CD4-positive, alpha-beta memory T cell (primary cell): ENCODE measurements at places on chromosomes 4 and X.

DNA sequence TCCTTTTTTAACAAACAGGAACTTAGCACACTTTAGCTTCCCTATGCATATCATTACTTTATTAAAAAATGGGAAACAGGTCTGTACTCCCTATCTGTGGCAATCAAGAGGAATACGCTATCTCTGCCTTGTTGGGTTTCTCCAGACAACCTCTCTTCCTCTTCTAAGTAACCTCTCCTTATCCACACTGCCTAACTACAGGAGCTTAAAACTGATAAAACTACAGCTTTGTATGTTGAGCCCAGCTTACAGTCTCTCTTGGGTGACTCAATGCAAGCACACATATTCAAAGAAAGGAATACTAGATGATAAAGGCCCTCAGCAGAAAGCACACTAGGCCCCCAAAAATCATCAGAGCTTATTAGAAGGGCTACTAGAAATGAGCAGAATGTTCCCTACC, 8.9 kb downstream of the NUP62CL start:
- DNase-seq: no peak

- no peak for DNase-seq
These were observed 9.7 kb upstream of the LSM6 start for GRCh38 chr4:146165840-146166239.

DNA sequence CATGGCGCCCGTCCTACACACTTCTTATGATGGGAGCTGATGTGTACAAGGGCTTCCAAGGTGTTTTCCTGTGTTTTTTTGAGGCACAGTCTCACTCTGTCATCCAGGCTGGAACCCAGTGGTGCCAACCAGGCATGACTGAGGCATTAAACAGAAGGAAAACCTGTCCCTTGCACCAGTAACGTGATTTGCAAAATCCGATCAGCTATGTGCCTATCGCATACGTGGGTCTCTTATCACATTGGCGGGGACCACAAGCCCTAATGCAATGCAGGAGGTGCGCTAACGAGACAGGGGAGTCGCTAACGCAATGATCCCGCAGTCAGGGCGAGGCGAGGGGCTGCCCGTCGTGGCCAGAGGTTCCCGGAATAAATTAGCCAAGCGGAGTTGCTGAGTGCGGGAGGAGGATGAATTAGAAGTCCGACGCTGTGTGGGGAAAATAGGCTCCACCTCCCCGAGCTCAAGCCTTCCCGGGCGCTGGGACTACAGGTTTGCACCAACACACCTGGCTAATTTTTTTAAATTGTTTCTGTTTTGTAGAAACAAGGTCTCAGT, 162.7 kb downstream of the SHOX start:
- no peak for DNase-seq

DNA sequence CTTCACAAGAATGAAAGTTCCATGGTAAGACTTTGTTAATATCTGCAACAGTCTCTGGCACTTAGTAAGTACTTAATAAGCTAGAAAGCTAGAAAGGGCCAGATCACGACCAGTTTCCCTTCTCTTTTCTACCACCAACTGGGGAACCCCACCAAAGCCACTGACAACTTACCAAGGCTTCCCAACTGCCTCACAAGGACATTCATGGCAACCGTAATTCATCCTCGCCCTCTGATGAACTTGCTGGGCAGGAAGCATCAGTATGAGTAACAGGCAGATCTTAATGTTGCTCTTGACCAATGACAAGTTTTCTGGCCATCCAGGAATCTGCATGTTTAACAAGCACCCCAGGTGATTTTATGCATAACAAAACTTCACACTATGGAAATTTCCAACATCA, 23.2 kb upstream of the ZCCHC13 start:
- DNase-seq: no peak

DNA sequence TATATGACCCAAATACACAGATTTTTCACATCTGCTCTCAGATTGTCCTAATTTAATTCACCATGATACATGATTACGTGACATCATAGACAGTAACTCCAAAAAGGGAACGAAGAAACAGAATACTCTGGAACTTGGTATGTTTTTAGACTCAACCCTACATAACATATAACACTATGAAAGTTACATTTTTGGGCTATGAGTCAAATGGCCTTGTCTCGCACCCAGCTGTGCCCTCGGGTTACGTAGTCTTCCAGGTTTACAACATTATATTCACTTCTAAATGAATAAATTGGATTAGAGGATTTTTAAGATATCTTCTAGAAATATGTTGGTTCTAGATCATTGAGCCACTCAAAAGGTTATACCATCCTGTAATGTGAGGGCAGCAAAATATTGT, 2089.6 kb upstream of the TENM3 start:
- no peak for DNase-seq

DNA sequence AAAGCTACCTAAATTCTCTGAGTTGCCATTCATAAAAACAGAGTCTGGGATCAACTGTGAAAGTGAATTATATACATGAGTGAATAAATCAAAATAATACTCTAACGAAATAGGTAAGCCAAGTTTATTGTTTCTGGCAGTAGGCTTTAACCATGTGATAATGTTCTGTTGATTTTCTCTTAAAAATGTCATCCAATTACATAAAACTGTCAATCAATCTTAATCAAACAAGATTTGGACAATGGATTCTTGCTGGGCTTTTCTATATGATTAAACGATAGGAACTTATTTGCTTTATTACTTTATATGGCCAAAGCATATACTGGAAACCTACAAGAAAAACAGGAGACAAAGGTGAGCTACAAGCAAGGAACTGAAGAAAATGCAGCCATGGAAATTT, 148.8 kb downstream of the INPP4B start:
- no peak for DNase-seq

DNA sequence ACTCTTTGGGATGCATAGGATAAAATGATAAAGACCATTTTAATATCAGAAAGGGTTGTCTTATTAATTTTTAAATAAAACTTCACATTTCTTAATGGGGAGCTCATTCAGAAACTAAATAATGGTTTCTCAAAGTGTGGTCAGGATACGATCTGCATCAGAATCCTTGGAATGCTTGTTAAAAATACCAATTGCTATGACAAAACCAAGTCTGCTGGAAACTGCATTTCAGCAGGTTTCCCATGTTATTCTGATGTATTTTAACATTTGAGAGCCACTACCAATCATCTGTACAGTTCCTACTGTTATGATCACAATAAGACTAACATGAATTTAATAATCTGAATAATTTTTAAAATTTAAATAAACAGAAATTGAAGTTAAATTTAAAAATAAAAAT, 115.1 kb downstream of the SOWAHB start:
- DNase-seq: no peak

- peak; percentile 47 for DNase-seq
These were observed 38.5 kb upstream of the TAPT1 start for GRCh38 chr4:16264798-16265197.

DNA sequence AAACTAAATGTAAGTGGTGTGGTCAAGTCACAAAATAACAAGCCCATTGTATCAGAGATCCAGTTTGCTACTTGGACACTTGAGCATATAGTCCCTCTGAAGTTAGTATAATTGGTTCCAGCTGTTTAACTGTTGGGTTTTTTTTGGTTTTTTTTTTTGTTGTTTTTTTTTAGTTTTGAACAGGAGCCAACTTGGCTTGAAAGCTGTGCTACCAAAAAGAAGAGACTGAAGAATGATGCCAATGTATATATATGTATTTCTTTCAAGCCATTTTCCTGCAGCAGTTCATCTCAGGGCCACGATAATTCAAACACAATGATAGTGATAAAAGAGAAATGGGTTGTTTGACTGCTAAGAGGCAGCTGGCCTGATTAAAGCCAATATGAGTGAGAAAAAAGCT, 138.3 kb downstream of the PCDH18 start:
- no peak for DNase-seq

DNA sequence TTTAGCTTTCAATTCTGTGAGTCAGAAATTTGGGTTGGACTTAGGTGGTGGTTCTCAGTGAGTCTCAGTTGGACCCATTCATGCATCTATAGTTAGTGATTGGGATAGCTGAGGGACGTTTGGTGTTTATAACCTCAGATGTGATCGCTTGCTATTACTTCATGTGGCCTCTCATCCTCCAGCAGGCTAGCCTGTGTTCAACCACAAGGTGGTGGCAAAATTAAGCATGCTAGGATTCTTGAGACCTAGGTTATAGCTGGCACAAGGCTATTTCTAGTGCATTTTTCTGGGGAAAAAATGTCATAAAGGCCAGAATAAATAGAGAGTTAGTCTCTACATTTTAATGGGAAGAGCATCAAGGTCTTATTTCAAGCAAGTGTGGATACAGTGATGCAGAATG, 10.9 kb upstream of the GRPR start:
- DNase-seq: no peak

DNA sequence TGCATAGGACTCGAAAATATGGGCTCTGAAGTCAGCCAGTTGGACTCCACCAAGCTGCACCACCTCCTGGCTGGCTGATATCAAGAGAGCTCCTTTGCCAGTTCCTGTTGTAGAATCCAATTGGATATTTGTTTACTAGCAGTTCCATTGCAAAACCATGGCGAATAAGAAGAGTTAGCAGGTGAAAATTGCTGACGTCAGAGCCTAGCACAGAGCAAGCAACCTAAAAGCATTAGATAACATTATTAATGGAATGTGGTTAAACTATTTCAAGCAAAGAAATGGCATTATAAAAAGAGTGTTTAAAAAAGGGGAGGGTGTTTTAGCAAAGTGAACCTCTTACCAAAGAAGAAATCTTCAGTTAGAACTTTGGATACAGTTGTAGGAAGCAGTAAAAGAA, 1816.3 kb upstream of the TENM3 start:
- DNase-seq: no peak

- DNase-seq: no peak
These were observed 258.1 kb upstream of the AGTR2 start for GRCh38 chrX:115912372-115912897.

GRCh38 chrX:130111220-130112154, 1.2 kb upstream of the ELF4 start:
- DNase-seq: no peak

DNA sequence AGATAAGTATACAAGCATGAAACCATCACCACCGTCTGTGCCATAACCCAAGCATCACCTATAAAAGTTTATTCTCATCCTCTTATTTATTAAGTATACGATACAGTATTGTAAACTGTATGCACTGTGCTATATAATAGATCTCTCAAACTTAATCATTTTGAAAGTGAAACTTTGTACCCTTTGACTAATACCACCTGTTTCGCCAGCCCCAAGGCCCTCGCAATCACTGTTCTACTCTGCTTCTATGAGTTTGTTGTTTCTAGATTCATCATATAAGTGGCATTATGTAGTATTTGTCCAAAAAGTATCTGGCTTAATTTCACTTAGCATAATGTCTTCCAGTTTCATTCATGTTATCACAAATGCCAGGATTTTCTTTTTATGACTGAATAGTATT, 72.1 kb upstream of the DOCK11 start:
- DNase-seq: no peak

DNA sequence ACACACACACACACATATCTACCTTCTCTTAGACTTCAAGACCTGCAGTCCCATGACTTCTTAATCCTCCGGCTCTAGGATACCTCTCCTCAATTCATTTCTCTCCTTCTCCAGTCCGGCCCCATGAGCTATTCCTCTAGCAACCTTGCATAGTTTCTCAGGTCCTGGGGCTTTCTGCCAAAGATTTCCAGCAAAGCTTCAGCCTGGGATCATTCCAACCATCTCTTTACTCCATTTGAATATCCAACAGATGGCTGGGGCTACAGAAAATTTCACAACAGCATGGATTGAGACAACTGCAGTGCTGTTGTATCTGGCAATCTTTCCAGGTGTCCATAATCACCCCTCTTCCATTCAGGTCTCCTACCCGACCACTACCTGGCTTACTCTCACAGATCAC, 184.1 kb downstream of the DCHS2 start:
- no peak for DNase-seq

- no peak for DNase-seq
These were observed 823.2 kb downstream of the CCSER1 start for GRCh38 chr4:90950385-90950841.

GRCh38 chrX:40244980-40245379, 147.2 kb upstream of the BCOR start:
- DNase-seq: no peak

DNA sequence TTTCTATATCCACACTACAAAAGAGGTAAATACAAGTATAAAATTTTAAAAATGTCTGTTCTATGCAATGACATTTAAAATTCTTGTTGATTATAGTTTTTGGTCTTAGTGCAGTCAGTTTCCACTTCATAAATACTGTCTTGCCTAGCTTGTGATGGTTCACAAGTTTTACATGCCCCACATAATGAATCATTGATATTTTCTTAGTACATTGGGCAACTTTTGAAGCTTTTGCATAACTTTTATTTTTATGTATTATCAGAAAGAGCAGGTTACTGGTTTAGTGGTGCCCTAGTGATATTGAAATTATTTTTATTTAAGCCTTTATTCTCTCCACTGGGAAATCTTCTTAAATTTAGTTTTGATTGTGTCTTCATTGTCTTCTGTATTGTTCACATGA, 388.0 kb downstream of the CCSER1 start:
- no peak for DNase-seq

- no peak for DNase-seq
These were observed 6.2 kb downstream of the CTBP1 start for GRCh38 chr4:1242506-1243450.

DNA sequence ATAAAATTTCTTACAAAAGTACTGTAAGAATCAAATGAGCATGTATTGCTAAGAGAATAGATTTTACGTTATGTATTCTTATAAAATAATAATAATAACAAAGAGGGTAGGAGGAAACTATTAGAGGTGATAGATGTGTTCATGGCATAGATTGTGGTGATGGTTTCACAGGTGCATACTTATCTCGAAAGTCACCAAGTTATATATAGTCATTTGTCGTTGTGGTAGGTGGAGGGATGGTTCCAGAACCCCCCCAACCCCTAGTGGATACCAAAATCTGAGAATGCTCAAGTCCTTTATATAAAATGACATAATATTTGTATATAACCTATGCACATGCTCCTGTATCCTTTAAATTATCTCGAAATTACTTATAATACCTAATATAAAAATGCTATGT, 36.7 kb upstream of the H2AZ1 start:
- no peak for DNase-seq

GRCh38 chr4:76931087-76931486, 18.5 kb upstream of the SEPTIN11 start:
- no peak for DNase-seq

GRCh38 chr4:2794486-2795299, 1.8 kb downstream of the SH3BP2 start:
- no peak for DNase-seq

DNA sequence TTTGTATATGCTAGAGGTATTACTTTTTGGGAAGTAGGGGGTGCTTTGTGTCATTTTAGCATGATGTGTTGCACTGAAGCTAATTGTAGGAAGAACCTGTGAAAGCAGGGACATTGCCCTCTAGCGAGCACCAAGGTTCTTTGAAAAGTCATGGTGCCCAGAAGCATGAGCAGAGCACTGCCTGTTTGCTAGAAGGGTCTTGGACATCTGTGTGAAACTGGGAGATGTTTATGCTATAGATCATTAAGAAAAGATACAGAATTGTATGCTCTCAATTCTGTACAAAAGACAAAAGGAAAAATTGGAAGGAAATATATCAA, 14.7 kb downstream of the GRPR start:
- DNase-seq: peak; percentile 1

GRCh38 chrX:6149060-6149872, 79.4 kb downstream of the NLGN4X start:
- DNase-seq: no peak

- DNase-seq: no peak
These were observed 2.6 kb upstream of the ADH1B start for GRCh38 chr4:99323756-99324155.
